ENCODE measurements at places on chromosomes 7 and 10.

- peak; percentile 40 for DNase-seq
Measured at GRCh38 chr7:28179120-28180030, 1.2 kb downstream of the JAZF1 start.

- DNase-seq = no peak
Measured at GRCh38 chr10:123141791-123142700, 5.9 kb upstream of the HMX2 start.

GRCh38 chr10:87538092-87539015, 33.7 kb downstream of the MINPP1 start:
- DNase-seq = no peak

DNA sequence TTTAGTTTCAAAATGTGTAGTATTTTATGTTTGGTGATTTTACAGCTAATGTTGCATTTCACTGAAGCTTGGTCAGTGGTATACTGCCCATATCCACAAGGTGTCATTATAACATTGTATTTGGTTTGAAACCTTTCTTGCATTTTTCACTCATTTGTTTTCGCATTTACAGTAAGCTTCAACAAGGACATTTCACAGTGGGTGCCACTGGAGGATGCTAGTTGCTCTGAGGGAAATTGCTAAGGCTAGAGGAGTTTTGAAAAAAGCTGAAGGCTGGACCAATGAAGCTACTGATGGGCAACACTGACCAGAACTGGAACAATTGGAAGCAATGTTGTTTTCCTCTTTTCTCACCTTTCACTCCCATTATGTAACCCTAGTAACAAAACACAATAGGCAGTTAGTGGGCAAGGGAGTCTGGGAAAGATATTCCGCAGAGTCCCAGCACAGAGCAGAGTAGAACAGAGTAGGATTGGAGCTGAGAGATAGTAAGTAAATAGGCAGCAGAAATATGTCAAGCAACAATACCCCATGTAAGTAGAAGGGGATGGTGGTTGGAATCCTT, 23.6 kb upstream of the SRI start:
- DNase-seq = peak; percentile 50

- no peak for DNase-seq
Measured at GRCh38 chr10:61836888-61837754, 64.4 kb upstream of the ARID5B start.

GRCh38 chr7:128045766-128046165, 14.5 kb upstream of the LRRC4 start:
- no peak for DNase-seq

DNA sequence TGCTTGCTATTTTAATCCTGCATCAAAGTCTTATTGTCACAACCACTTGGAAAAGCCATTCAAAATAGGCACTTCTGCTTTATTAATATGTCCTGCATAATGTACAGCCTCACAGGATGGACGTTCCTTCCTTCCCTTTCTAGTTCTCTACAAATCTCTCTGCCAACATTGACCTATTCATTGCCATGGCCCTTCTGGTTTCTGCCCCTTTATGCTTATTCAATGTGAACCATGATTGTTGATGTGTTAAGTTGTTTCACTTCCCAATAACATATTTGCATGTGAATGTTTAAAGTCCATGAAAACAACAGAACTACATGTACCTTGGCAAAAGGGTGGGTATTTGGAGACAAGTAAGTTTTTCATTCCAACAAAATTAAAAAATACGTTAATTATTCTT, 45.7 kb downstream of the COL28A1 start:
- DNase-seq = no peak

DNA sequence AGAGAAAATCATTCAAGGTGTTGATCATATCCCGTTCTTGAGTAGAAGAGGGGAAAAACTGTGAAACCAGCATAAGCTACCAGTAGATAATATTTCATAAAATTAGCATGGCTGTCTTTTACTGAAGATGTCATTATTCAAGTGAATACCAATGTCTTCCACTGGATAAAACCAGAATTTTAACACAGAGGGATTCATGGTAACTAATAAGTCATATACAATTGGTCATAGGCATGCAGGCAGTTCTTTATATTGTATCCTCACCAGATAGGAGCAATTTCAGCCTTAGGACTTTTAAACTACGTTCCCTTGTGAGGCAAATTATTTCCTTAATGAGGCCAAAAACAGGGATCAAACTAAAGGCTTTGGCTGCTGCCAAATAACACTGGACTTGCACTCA, 202.3 kb upstream of the PITRM1 start:
- no peak for DNase-seq

DNA sequence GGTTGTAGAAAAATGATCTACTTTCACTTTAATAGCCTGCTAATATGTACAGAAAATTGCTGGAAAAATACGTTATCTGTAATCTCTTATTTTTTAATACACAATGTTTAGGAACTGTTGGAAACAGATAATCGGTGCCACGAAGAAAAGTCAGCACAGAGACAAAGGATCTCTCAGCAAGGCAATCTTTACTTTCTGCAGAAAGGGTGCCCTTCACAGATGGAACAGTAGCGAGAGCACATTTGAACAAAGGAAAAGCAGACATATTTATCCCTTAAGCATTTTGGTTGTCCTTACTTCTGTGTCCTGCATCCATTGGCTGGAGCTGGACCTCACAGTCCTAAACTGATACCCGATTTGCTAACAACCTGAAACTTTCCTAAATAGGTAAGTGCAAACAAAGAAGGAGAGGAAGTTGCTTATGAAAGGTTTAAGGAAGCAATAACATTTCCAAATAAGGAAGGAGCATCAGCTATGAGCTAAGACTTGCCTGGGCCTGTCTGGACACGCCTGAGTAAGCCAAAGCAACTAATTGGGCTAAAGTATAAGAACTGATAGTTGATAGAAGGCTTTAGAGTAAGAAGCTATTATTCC, 640.0 kb downstream of the SH2D4B start:
- DNase-seq = no peak

- DNase-seq = no peak
Measured at GRCh38 chr10:54691331-54691730, 109.7 kb downstream of the PCDH15 start.

DNA sequence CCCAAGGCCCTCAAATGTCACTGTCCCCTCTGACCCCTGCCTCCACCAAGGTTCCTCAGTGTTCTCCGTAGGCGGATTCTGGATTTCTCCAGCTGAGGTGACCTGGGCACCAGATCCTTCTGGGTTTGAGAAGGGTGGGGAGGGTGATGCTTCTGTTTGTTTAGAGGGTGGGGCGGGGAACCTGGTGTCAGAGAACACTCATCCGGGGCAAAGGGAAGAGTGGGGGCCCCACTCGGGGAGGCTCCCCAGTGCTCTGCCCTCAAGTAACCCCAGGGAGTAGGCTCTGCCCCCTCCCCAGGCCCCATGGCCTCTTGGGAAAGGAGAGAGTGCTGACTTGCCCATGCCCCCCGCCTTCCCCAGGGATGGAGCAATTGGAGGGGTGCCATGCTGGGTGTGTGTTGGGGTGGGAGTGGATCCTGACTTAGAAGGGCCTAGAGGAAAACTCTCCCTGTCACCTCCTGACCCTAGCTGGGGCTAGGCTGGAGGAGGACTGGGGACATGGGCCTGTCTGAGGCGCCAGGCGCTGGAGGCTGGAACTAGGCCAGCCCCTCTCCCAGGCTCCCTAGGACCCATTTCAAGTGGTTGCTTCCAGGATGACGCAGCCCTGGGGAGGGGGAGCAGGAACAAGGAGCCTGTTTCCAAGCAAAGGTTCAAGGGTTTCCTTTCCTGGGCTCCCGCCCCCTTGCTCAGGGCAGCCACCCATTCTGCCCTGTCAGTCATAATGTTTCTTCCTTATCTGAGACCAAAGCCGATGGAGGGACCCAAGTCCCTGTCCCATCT, 27.9 kb downstream of the KAZALD1 start:
- DNase-seq = no peak

- DNase-seq = no peak
Measured at GRCh38 chr10:119166118-119166500, 595 bp upstream of the SFXN4 start.

DNA sequence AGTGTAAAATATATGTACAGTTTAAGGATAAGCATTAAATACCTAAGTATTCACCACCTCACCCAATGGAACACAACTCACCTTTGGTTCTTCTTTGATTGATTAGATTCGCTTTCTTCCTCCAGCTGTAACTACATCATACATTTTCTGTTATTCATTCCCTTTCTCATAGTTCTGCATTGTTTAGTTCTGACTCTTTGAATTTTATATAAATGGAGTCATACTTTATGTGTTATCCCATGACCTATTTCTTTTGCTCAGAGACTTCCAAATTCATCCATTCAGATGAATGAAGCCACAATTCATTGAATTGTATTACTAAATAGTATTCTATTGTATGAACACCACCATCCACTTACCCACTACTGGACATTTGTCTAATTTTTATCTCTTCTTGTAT, 12.3 kb downstream of the THNSL1 start:
- no peak for DNase-seq

- DNase-seq = no peak
Measured at GRCh38 chr7:151436446-151437158, 3.3 kb downstream of the CRYGN start.

DNA sequence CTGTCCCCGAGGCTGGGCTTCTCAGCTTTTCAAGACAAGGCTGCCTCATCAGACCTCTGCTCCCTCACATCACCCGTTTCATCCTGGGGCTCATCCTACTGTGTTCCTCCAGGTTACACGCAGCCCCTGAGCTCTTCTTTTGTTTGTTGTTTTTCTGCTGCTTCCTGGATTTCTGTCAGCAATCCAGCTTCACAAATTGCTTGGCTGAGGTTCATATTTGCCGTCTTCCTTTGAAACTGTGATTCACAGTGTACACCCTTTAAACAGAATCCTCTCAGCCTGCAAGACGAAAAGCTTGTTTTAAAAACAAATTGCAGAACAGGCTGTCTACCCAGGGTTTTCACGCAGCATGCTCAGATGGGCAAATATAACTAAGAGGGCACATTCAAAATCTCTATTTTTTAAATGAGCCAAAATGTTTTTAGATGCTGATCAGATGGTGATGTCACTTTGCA, 39.1 kb upstream of the PARD3 start:
- DNase-seq = no peak

- DNase-seq = no peak
Measured at GRCh38 chr7:116561697-116562483, 37.1 kb downstream of the CAV1 start.

- DNase-seq = peak; percentile 51
Measured at GRCh38 chr7:876972-877311, 588 bp downstream of the GET4 start.

- no peak for DNase-seq
Measured at GRCh38 chr10:49107111-49107886, 8.0 kb downstream of the VSTM4 start.

DNA sequence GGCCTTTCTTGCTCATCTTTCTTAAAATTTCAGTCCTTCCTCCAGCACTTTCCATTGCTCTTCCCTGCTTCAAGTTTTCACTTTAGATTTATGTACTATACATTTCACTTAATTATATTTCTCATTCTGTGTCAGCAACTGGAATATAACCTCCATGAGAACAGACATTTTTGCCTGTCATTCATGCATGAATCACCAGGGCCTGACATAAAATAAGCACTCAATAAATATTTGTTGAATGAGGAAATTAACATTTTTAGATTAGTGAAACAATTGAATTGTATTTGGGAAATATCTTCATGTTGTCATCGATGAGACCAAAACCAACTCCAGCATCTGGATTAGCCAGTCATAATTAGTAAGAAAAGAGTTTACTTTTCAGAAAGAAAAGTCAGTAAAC, 6.1 kb downstream of the SAMD9L start:
- DNase-seq = no peak

DNA sequence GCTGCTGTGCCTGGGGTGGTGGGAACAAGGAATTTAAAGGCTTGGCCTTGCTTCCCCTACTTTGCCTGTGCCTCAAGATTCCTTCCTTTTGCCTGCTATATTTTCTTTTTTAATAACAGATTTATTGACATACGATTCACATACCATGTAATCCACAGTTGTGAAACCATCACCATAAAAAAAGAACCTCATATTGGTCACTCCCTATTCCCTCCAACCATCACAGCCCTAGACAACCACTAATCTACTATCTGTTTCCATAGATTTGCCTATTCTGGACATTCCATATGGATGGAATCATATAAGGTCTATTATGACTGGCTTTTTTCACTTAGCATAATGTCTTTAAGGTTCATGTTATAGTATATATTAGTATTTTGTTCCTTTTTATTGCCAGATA, 59.3 kb upstream of the TRIM8 start:
- DNase-seq = no peak

- no peak for DNase-seq
Measured at GRCh38 chr7:98066934-98067507, 39.6 kb upstream of the LMTK2 start.

DNA sequence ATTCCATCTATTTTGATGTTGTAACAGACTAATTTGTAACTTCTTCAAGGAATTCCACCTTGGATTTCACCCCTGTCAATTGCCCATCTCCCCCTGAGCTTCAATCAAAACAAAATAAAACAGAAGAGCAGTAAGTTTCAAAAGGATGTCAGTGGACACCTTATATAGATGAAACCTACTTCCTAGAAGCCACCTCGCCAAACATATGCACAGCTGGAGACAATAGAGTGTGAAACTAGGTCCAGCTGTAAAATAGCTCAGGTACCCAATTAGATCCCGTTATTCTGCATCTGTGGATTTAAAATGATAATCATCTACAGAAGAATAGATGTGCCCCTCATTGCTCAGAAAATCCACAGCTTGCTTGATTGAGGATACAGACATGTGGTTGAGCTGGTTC, 598.6 kb downstream of the SH2D4B start:
- DNase-seq = no peak
